Osteoblast (primary cell): ENCODE measurements at places on chromosomes 12 and 14. TPM values are rescaled to one million over a fixed set of nuclear protein-coding genes. Genes with fewer than 3 reads are reported as not detected.

Gene CFAP54
- total RNA-seq: 2.2 and 3.2 TPM in 2 replicates

DNA sequence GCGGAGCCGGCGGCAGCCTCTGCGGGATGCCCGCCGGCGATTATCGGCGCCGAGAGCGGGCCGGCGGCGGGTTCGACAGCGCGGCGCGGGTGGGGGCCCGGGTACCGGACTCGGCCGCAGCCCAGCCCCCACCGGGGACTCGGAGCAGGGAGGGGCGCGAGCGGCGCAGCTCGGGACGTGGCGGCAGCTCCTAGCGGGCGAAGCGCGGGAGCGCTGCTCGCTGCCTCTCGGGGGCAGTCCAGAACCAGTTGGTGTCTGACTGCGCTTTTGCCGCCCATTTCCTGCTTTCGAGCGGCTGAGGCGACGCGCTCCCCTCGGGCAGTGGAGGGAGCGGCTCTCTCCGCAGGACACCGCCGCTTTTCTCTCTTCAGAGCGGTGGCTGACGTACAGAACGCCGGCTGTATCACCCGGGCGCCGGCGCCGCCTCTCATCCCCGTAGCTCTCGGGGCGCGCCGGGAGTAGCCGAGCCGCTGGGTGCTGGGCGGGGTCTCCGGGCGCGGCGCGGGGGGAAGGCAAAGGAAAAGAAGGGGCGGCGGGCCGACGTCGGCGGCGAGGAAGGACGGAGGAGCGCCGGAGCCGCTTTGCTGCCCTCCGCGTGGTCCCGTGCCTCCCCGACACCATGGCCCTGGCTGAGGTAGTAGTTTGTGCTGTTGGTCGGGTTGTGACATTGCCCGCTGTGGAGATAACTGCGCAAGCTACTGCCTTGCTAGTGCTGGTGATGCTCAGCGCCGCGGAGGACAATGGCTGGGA is 136.6 kb downstream of the MON2 start:
- peak; percentile 94 for DNase-seq
- peak overlapping the region; percentile 98 for H3K27ac ChIP-seq
- H3K36me3 ChIP-seq: peaks cover 18% of the 10 kb centered on the region
- H3K4me3 ChIP-seq: peak overlapping the region; percentile 90

- DNase-seq: no peak
- H3K27ac ChIP-seq: no peak overlapping the region
- H3K4me3 ChIP-seq: no peak overlapping the region
- no peaks in the 10 kb centered on the region for H3K27me3 ChIP-seq
- H3K4me1 ChIP-seq: no peaks in the 10 kb centered on the region
- H3K36me3 ChIP-seq: no peaks in the 10 kb centered on the region
These were observed 27.5 kb downstream of the HVCN1 start for GRCh38 chr12:110661337-110661972.

DNA sequence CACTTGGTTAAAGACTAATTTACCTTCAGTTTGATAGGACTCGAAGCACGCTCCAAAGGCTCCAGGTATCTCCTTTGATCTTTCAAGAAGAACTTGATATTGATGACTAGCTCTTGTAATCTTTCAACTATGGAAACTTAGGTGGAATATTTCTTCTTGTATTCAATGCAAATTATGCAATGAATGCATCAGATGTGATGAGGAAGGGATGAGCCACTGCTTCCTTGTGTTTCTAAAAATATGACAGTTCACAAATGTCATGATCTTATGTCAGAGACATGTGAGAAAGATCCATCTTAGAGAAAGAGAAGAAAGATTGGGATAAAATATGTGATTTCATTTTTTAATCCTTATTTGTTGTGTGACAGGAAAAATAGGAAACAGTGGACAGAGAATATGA is 9.9 kb downstream of the RNASE9 start:
- no peak overlapping the region for H3K27ac ChIP-seq
- no peak for DNase-seq
- H3K27me3 ChIP-seq: peaks cover 4% of the 10 kb centered on the region
- no peaks in the 10 kb centered on the region for H3K4me1 ChIP-seq
- no peaks in the 10 kb centered on the region for H3K36me3 ChIP-seq

DNA sequence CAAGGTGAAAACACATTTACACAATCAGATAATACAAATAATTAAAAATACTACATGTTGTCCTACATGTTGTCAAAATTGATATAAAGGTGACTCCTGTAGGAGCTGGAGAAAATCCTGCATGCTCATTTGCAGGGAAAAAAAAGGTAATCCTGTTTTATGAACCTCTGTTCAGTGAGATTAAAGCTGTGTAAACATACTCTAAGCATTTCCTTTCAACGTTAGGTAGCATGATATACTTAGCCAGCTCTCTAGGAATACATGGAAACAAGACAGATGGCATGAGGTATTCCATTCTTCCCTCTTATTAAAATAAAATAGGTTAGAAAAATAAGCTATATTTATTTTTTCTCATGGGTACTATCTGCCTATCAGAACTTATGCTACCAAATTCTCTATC is 635.7 kb upstream of the FLRT2 start:
- no peak for DNase-seq
- H3K4me1 ChIP-seq: no peaks in the 10 kb centered on the region
- no peak overlapping the region for H3K27ac ChIP-seq
- no peak overlapping the region for H3K4me3 ChIP-seq
- H3K27me3 ChIP-seq: no peaks in the 10 kb centered on the region

GRCh38 chr12:72219937-72220336 is 52.2 kb upstream of the TRHDE start:
- no peak overlapping the region for H3K4me3 ChIP-seq
- DNase-seq: peak; percentile 8
- no peaks in the 10 kb centered on the region for H3K36me3 ChIP-seq
- H3K27me3 ChIP-seq: no peaks in the 10 kb centered on the region
- no peak overlapping the region for H3K27ac ChIP-seq

- DNase-seq: peak; percentile 76
- peaks cover 29% of the 10 kb centered on the region for H3K4me1 ChIP-seq
- H3K27me3 ChIP-seq: no peaks in the 10 kb centered on the region
- H3K4me3 ChIP-seq: peak overlapping the region; percentile 85
- H3K27ac ChIP-seq: peak overlapping the region; percentile 91
These were observed 1.1 kb upstream of the RPL41 start for GRCh38 chr12:56115329-56115728.
